ENCODE measurements at places on chromosomes 1 and 21.

DNA sequence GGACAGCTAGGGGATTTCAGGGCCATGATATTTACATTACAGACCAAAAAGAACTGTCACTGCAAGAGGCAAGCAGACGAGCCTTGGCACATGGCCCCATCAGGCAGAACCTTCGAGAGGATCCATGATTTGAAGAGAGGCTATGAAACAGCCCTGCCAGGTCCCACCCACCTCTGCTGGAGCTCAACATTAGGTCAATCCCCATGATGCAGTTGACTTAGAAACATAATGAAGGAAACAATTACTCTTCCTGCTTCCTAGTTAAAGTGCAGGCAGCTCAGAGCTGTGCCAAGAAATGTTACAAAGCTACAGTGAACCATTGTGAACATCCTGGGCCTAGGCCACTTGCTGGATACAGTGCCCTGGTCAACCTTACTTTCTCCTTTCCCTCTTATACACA lies 41.7 kb upstream of the PTCH2 start:
- no peak for DNase-seq

DNA sequence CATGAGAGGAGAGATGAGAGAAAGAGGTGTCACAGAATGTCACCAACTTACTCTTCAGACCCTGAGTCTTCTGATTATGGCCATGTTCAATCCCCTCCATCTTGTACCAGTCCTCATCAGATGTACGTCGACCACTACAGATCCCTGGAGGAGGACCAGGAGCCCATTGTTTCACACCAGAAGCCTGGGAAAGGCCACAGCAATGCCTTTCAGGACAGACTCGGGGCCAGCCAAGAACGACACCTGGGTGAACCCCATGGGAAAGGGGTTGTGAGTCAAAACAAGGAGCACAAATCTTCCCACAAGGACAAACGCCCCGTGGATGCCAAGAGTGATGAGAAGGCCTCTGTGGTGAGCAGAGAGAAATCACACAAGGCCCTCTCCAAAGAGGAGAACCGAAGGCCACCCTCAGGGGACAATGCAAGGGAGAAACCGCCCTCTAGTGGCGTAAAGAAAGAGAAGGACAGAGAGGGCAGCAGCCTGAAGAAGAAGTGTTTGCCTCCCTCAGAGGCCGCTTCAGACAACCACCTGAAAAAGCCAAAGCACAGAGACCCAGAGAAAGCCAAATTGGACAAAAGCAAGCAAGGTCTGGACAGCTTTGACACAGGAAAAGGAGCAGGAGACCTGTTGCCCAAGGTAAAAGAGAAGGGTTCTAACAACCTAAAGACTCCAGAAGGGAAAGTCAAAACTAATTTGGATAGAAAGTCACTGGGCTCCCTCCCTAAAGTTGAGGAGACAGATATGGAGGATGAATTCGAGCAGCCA lies 8.0 kb downstream of the ELOA start:
- DNase-seq: no peak

- no peak for DNase-seq
Measured at GRCh38 chr1:5647234-5647633, 345.0 kb downstream of the NPHP4 start.

DNA sequence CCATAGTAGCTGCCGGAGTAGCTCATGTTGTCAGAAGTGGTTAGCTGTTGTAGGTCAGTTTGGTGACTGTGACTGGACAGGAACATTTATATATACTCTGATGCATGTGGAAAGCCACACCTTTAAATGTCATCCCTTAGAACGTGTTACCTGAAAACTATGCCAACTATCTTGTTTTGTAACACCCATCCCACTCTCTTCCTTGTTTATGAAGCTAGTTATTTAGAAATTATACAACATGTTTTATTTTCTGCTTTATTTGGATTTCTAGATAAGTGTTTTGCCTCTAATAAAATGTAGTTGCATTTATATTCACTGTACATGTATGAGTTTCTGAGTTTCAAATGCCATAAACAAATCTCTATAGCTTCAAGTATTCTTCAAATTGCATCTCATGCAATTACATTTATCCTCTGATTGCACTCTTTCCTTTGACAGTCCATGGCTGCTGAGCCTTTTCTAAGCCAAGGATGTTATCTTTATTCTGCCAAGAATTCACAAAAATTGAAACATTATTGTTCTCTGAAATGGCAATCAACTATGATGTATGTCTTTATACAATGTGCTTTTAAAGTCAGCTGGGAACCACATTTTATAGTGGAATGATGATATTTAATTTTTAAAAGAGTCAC lies at the start of gene KRTAP19-7:
TSS of gene KRTAP19-7 (minus strand) at position 51 of the 632 bp plus-strand sequence. CDS start at position 26, 25 bp downstream.
- no peak for DNase-seq

DNA sequence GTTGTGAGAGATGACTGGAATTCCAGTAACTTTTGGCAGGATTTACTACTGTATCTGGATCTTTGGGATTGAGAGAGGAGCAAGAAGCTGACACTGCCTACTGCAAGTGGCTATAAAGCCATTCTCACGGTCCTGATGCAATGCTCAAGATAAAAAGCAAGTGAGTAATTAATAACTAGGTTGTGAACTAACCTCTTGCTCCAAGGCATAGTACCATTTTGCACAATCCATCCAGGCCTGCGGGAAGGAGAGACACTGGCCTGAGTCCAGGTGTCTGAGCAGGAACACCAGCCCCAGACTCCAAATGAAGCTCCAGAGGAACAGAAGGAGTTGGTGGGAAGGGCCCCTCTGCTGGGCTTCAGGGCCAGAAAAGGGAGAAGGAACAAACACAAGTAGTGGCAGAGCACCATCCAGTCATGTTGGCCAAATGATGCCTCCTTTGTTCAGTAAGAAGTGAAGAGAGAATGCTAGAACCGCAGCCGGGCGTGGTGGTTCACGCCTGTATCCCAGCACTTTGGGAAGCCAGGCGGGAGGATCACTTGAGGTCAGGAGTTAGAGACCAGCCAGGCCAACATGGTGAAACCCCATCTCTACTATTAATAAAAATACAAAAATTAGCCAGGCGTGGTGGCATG lies 9.9 kb upstream of the SLC45A3 start:
- DNase-seq: no peak

GRCh38 chr1:30684259-30684658 lies 39.1 kb downstream of the MATN1 start:
- no peak for DNase-seq

- DNase-seq: peak; percentile 41
Measured at GRCh38 chr1:208243967-208244916, at the start of gene PLXNA2. TSS of gene PLXNA2 (minus strand) at chr1:208244384. CDS start at chr1:208217922, 26,462 bp downstream.

- no peak for DNase-seq
Measured at GRCh38 chr21:43850728-43851295, 14.2 kb upstream of the AGPAT3 start.

DNA sequence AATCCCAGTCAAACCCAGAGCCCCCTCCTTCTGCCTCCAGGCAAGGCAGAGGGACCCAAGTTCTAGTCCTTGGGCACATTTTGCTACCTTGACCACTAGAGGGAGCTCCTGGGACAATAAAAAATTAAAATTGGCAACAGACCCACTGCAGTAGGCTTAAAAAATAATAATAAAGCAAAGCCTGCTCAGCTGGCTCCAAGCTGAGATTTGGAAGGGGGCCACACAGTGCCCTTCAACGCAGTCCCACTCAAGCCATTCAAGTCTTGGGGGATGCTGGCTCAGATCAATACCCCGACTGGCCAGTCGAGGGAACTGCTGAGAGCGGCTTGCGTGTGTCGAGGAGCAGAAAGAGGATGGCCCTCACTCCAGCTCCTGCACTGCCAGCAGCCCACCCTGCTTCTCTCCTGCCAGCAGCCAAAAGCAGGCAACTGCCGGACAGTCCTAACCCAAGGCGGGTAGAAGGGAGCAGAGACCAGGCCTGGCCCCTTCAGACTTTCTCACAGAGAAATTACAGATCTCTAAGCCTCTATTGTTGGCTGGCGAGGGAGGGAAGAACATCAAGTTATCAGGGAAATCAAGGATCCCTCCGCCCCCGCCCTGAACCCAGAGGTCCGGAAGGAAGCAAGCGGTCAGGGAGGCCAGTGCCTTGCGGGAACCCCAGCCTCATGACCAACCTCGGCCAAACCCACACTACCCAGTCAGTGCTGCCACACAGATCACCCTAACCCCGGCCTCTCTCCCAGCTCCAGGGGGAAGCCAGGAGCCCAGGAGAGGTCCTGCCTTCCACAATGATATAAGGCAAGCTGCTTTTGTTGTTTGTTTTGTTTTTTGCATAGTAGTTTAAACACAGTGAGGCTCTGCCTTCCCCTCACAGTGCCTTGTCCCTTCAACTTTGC lies 4.9 kb upstream of the ALDH4A1 start:
- no peak for DNase-seq

- no peak for DNase-seq
Measured at GRCh38 chr1:41412748-41413147, 51.5 kb downstream of the FOXO6 start.

DNA sequence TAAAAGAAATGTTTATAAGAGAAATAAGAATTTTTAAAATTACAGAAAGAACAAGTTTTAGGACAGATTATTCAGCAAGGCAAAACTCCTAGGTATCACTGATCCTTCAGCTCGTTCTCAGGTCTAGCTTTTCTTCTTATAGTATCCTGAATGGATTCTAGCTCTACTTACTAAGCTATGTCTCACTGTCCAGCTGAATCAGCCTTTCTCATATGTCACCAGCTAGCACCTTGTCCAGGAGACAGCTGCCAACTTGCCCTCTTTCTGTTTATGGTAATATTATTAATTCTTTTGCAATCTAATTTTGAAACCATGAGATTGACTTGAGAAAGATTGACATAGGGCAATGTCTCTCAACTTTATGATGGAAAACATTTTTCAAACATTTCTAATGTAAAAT lies 159.9 kb downstream of the LYPLAL1 start:
- DNase-seq: no peak

GRCh38 chr1:27367160-27367650 lies 444 bp upstream of the MAP3K6 start:
- no peak for DNase-seq

DNA sequence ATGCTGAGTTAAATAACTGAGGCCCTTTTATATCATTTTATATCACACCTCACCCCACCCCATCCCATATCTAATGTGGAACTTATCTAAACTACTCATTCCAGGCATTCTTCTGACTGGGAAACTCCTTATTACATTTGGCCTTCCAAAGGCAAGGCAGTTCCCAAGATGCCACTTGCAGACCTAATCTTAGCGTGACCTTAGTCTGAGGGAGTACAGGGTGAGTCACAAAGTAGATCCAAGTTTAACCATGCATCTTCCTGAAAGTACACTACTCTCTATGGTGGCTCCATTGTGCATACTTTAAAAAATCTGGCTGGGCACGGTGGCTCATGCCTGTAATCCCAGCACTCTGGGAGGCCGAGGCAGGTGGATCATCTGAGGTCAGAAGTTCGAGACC lies 353.6 kb upstream of the C1orf87 start:
- DNase-seq: no peak

DNA sequence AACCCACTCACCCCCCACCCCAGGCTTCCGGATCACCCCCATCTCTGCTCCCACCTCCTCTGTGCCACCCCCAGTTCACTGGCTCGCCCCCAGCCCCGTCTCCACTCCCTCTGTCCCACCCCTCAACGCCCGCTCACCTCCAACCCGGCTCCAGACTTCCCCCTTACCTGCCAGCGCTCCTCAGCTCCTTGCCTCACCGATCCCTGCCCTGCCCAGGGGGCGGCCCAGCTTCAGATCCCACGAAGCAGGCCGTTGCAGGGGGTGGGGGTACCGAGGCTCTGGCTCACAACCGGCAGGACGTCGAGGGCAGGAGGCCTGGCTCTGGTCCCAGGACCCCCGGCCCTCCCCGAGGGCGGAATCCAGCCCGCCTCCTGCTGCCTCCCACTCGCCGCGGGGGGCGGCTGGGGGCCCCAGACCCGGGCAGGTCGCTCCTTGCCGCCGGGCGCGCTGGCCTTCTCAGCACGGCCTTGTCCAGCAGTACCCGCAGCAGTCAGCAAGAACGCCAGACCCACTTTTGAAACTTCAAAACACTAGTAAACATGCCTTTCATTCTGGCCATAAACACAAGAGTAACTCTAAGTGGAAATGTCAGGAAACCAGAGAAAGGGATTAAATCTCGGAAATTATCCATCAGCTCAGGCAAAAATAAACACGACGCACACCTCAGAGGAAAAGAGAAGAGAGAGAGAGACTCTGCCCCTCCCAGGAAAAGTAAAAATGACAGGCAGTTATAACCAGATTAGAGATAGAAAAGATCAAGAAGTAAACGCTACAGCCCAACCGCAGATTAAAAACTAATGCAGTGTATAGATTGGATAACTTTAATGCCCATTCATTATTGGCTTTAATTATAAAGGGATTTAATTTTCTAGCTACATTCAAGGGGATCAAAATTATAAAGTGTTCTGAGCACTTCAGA lies 1.0 kb upstream of the FAM89A start:
- DNase-seq: no peak

DNA sequence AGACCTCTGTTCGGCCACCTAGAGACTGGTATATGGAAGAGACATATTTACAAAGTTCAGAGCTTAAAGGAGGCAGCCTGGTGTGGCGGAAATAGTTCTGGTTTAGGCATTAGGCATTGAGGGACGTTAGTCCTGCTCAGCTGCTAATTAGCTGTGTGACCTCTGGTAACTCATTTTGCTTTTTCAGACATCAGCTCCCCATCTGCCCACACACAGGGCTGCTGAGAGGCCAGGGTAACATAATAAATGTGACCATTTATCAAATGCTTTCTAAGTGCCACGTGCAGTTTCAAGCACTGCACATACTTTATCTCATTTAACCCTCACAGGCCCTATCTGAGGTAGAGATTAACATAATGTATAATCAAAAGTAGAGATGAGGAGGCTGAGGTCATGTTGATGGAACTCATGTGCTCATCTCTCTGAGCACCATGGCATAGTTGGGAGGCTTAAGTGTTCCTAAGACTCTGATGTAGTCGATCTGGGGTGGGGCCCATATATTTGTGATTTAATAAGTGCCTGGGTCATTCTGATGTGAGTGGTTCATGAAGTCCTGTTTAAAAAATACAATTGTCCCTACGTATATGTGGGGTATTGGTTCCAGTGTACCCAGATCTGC lies 267.2 kb upstream of the PLXNA2 start:
- DNase-seq: no peak

GRCh38 chr1:10646347-10646861 lies 150.0 kb downstream of the CASZ1 start:
- no peak for DNase-seq

DNA sequence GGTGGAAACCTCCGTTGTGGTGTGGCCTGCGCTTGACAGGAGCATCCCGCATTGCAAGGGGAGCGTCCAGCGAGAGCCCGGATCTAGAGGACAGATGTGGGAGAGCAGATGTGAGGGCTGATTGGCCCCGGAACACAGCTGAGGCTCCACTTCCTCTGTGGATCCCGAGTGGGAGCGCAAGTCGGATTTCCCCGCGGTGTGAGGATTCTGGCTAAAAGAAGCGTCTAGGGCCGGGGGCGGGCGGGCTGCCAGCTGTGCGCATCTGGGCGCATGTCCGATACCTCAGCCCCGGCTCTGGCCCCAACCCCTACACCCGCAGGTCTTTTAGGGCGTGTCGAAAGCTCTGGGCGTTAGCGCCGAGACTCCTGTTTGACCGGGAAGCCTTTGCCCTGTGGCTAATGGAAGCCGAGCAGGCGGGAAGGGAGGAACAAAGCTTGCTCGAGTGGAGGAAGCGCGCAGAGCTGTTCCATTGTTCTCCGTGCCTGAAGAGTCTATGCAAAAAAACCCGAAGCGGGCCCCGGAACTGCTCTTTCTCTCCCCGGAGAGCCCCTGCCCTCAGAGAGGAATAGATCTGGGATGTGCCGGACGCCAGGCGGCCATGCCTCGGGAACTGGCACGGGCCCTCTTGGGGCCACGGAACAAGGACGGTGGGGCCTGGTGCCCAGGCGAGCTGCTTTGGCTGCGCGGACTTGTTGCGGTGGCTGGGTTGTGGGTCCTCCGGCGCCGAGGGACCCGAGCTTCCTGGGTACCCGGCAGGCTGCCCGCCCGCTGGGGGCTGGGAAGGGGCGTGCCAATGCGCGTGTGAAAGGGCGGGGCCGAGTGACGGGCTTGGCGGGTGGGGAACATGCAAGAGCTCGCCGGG lies 111.1 kb downstream of the NAV1 start:
- DNase-seq: no peak

All from SIG-M5 (cell line).